ENCODE measurements at places on chromosomes 7 and 10.

DNA sequence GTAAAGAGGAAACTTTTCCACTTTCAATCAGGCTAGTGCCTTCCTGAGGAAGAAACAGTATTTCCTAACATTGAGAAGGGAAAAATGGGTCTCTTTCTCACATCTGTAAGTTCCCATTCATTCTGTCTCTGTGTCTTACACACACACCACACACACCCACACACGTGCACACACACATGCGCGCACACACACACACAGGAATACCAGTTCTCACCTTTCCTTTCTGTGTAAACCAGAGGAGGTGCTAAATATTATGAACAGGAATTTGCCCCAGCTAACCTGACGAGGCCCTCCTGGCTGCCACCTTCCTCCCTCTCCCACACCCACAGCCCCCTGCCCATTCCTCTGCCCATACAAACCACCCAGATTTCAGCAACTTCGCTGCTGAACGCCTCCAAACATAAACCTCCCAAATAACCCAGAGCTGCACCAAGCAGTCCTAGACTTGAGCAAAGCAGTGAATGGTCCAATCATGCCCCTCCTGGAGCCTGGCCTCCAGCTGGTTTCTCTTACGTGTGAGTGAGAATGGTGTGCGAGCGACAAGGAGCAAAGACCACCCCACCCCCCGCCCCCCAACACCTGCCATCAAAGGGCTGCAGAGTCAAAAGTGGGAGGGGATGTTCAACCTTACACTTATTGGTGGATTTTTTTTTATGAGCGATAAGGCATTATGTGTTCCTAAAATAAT lies 190.5 kb downstream of the HECW1 start:
- no peak for DNase-seq

- no peak for DNase-seq
Measured at GRCh38 chr10:123073187-123073586, 62.6 kb upstream of the HMX3 start.

DNA sequence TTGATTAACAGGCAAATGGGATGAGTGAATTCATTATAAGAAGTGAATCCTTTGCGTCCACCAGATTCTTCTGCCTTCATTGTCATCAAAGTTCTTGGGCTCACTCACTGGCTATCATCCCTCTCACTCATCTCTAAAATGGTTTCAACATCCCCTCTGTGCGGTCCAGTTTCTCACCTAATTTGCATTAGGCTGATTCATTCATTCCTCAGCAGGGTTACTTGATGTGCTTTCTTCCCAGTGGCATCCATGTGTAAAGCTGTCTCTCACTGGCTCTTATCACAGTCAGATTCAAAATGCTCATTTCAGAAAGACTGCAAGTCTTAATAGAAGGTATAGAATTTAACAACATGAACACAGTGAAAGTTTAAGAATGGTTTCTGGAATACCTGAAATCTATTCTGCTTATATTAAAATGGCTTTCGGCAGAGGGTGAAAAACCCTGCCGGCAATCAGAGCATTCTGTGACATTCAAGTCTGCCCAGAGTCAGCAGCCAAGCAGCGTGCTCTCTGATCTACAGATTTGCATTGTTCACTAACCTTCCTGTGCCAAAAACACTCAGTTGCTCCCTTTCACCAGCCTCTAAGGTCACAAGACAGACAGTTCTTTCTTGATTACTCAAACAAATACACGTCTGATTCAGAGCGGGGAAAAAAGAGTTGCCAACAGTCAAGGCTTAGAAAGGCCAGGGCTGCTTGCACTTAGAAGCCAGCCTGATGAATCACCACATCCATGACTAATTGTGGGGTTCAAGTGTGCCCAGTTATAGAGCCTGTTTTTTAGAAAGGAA lies 106.7 kb downstream of the TES start:
- no peak for DNase-seq

- DNase-seq, result no peak
Measured at GRCh38 chr7:15561835-15562234, at the start of gene AGMO. TSS of gene AGMO (minus strand) at chr7:15562015.

DNA sequence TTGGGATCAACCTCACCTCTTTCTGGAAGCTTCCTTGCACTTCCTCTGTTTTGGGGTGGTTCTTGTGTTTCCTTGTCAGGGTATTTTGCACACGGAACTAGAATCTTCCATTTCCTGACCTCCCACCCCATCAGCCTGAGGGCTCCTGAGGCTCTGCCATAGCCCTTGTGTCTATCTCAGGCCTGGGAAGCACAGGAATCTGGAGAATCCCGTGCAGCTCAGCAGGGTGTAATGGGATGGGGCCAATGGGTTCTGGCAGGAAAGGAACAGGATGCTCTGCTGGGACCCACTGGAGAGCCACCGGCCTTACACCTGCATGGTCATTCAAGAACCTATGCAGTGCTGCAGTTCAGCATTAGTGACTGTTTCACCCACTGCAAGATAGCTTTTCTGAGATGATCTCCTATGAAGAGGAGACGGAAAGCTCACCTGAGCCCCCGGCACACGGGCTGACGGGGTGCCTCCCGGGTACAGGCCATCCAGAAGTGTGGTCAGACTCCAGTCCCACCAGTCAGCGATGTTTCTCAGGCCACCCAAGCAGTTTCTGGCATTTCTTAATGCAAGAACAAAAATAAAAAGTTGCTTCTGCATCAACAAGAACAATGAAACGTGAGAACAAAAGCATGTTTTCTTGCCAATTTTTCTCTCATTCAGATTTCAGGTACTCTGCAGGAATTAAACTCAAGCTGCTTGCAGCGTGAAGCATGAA lies 133.2 kb downstream of the PKD1L1 start:
- no peak for DNase-seq

DNA sequence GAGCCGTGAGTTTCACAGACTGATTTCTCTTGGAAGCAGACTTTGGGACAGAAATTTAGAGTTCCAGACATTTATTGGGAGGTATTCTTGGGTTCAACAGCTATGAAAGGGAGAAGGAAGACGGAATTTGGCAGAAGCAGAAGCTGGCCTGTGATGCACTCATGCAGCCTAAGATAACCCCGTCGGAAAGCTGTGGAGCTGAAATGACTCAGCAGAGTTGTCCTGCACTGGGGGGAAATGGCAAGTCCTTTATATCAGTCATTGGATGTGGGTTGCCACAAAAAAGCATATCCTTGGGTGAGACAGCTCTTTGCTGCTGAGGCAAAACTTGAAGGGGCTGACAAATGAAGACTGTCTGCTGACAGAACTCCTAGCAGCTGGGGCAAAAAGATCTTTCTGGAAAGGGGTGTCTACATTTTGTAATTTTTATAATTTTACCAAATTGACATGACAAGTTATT lies 11.5 kb upstream of the MICU1 start:
- no peak for DNase-seq

Measured in activated effector memory CD4-positive, alpha-beta T cell treated with anti-CD3 and anti-CD28 coated beads, Interleukin-2, amount 50 U/mL, for 16 hours (primary cell).